ENCODE measurements at places on chromosomes 4 and X.

GRCh38 chr4:82402196-82402775 is 28.0 kb downstream of the HNRNPDL start:
- no peak for DNase-seq

DNA sequence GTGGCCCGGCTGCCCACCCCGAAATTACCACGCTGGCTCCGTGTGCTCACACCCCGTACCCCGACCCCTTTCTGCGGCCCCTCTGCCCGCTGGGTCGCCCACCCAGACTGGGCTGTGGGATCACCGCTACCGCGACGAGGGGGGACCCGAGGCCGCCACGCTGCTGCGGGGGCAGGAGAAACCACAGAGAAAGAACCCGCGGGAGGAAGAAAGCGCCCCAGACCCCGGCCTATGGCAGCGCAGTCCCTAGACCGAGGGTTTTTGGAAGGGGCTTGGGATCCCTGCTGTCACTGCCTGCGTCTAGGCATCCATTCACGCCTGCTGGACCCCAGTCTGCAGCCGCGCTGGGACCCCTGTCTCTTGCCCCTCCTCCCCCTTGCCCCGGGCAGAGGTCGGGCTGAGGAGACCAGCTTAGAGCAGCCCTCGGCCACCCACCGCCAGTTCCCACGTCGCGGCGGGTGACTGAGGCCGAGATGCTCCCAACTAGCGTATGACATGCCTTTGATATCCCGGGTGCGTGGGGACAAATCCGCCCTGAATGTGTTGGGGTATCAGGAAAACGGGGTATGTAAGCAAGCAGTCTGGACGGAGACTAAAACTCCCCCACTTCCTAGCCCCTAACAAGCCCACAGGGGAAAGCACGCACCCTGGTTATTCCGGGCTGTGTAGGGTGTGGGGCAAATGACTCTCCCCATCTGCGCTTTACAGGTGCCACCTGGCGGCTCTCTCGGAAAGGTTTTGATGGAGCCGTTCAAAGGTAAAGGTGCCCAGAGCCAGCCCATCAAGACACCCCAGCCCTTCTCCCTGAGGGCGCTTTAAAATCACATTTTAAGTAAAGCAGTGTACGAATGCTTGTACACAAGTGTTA is 862 bp upstream of the INPP4B start:
- peak; percentile 62 for DNase-seq

- DNase-seq, result no peak
Measured at GRCh38 chrX:38225093-38225492, 4.4 kb upstream of the SRPX start.

DNA sequence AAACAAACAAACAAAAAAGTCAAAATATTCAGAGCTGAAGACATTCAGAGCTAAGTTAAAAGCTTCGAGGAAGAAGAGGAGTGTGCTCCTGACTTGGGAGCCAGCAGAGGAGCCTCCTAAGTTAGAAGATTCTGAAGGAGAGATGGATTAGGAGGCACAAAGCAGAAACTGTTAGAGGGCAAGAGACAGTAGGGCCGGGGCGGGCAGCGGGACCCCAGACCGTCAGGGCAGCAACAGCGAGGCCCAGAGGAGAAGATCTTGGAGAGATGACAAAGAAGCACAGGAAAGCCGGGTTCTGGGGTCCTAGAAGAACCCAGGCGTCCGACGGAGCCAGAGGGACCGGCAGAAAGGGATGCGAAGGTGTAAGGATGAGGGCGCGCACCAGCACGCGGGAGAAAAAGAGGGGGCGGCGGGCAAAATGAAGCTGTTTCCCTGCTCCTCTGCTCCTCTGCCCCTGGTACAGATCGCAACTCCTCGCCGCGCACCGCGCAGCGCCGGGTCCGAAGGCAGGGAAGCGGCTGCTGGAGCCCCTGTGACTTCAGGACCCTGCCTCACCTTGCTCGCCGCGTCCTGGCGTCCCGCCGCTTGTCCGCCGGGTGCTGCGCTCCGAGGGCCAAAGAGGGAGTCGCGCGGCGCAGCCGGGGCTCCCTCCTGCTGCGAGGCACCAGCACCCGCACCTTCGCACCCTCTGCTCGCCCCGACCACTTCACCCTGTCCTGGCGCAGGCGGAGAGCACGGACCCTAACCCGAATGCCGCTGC is 477 bp downstream of the KLHL13 start:
- DNase-seq, result no peak

- DNase-seq, result no peak
Measured at GRCh38 chrX:20230406-20230805, 36.3 kb downstream of the RPS6KA3 start.

- no peak for DNase-seq
Measured at GRCh38 chr4:167492007-167492406, 257.7 kb upstream of the SPOCK3 start.

- DNase-seq, result no peak
Measured at GRCh38 chr4:16732741-16733140, 165.7 kb downstream of the LDB2 start.

- DNase-seq, result no peak
Measured at GRCh38 chr4:536351-536972, 37.5 kb downstream of the PIGG start.

DNA sequence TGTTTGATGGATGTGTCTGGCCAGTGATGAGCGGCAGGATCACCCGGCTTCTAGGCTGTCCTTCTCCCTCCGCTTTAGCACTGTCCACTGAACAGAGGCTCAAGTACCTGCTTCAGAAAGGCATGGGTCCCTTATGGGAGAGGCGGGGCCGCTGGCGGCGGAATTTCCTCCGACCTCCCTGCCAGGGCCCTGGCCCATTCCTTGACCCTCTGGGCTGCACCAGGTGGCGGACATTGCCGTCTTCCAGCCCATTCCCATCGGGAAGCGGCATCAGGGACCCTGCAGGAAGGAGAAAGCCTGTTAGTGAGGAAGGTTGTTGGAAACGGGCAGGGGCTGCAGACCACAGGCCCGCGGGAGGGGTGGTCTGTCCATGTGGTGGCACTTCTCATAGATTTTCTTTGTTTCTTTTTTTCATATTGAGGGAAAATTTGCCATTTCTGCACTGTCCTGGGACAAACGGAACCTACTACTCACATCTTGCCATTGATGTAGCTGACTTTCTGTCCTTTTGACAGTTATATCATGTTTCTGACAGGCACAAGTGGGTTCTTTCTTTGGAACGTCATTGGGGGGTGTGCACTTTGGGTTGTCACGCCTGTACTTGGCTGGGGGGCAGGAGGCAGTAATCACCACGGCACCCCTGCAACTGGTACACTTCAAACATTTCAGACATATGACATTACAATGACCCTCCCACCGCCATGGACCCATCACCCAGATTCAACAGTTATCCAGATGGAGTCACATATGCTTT is 6.1 kb downstream of the APLN start:
- no peak for DNase-seq

DNA sequence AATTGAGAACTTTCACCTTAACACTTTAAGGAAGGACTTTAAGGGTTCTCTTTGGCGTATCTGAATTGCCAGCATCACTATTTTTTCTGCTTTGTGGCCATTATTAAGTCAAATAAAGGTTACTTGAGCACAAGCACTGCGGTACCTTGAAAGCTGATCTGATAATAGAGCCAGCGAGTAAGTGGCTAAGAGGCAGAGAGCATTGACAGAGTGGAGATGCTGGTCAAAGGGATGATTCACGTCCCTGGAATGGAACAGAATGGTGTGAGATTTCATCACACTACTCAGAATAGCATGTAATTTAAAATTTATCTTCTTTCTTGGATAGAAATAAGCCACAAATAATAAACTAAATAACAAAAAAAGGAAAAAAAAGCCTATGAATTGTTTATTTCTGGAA is 57.1 kb upstream of the NPFFR2 start:
- DNase-seq, result no peak

- no peak for DNase-seq
Measured at GRCh38 chr4:5638976-5639375, 69.4 kb downstream of the EVC2 start.

DNA sequence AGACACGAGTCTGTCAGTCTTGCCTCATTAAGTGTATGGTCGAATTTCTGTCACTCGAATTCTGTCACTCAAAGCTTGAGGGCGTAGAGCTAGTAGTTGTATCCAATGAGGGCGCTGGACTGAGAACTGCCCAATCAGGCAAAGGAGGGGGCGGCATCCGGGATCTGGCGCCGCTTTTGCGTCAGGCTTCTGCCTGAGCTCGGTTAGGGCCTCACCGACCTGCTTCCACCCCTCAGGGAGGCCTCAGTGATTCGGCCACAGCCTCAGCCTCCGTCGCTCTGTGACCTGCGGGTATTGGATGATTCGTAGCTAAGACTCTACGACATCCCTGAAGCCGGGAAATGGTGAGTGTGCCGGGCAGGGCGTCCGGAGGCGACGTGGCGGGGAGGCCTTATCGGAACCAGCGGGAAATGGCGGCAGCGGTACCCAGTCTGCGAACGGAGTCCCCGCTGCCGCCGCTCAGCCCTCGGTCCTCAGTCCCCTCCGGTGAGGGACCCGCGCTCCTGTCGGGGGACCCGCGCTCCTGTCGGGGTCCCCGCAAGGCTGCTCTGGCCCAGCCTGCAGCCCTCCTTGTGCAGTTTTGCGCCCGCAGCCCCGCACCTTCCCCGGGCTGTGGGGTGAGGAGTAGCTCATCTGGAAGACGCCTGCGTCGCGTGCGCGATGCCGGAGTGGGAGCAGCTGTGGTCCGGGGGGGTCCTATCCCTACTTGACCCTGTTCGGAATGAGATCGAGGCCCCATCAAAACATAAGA is 88.3 kb downstream of the ZNF718 start:
- DNase-seq, result peak; percentile 1

DNA sequence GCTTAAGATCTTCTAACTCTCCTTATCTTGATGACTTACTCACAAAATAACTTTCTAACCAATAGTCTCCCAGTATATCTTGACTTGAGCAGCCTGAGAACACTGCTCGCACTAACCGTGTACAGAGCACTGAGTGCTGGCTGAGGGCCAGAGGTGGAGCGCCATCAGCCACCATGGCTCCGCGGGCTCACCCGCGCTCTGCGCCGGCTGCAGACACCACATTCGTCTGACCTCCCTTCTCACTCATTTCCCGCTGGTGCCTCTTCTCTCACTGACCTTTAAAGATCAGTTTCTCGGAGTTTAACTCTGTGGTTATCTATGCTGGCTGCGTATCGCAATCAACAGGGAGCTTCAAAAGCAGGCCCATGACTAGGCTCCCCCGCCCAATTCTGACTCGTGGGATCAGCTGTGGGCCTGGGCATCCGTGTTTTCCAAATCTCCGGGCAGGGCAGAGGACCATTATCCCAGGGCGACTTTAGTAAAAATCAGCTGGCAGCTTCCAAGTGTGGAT is 78.6 kb downstream of the HAUS3 start:
- DNase-seq, result no peak

DNA sequence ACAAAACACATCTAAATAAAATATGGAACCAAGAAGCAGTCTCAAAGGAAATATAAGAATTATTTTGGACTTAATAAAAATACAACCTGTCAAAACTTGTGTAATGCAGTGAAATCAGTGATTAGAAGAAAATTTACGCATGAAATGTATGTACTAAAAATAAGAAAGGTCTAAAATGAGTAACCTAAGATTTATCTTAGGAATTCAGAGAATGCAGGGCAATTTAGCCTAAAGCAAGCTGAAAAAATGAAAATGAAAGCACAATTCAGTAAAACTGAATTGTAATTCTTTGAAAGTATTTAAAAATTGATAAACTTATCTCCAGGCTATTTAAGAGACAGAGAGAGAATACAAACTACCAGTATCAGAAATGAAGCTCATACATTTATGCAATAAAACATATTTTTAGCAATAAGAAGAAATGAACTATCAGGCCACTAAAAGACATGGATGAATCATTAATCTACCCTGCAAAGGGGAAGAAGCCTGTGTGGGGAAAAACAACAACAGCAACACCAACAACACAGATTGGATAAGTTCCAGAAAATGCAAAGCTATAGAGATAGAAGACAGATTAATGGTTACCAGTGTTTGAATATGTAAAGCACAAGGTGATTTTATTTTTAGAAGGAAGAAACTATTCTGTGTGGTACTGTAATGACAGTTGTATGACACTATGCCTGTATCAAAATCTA is 442.0 kb upstream of the ADGRL3 start:
- no peak for DNase-seq

GRCh38 chr4:111641813-111642579 is 503.3 kb upstream of the FAM241A start:
- DNase-seq, result no peak

DNA sequence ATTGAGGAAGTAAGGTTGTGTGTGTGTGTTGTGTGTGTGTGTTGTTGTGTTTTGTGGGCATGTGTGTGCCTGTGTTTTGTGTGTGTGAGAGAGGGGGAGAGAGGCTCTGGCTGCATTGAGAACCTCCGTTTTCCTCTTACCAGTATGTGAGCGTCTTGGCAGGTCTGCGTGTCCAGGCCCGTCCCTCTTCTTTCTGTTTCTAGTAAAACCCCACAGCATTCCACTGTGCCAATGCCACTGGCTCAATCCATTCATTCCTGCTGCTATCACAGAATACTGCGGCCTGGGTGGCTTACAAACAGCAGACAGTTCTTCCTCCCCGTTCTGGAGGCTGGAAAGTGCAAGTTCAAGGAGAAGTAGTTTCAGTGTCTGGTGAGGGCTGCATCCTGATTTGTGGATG is 15.5 kb upstream of the HTRA3 start:
- DNase-seq, result no peak

DNA sequence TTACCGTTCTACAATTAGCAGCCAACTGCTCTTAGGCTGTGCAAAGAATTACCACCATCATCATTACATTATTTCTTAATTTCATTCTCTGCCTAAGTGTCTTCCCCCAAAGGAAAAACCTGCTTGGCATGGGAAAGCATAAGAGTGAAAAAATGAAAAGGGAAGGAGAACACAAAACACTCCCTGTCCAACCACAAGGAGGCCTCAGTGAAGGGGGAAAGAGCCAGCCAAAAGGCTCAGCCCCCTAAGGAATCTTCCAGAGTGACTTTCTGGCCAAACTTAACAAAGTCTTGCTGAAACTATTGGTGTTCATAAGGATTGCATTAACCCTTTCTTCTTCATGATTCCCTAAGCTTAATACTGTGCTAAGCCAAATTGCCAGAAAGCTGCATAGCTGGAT is 287.4 kb downstream of the SMARCA1 start:
- no peak for DNase-seq

Data from T-helper 1 cell (primary cell).